ENCODE measurements at places on chromosomes 4 and X.
A peak's percentile ranks its signal among the peaks of the same experiment; 100 is the strongest.

DNA sequence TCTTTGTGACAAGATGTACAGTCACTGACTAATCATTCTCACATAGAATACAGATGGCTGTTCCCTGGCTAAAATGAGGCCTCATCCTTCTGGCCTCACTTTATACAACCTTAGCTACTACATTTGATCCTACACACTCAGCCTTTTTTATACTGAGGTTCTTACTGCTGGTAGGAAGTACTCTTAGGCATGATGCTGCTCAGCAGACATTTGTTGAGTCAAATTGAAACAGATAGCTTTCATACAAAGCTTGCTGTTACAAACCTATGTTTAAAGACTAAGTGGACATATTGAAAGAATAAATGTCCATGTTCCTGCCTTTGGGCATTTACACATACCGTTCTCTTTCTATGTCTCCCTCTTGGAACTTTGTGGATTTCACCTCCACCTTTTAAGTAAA, 154.9 kb downstream of the NPFFR2 start:
- no peak for DNase-seq

DNA sequence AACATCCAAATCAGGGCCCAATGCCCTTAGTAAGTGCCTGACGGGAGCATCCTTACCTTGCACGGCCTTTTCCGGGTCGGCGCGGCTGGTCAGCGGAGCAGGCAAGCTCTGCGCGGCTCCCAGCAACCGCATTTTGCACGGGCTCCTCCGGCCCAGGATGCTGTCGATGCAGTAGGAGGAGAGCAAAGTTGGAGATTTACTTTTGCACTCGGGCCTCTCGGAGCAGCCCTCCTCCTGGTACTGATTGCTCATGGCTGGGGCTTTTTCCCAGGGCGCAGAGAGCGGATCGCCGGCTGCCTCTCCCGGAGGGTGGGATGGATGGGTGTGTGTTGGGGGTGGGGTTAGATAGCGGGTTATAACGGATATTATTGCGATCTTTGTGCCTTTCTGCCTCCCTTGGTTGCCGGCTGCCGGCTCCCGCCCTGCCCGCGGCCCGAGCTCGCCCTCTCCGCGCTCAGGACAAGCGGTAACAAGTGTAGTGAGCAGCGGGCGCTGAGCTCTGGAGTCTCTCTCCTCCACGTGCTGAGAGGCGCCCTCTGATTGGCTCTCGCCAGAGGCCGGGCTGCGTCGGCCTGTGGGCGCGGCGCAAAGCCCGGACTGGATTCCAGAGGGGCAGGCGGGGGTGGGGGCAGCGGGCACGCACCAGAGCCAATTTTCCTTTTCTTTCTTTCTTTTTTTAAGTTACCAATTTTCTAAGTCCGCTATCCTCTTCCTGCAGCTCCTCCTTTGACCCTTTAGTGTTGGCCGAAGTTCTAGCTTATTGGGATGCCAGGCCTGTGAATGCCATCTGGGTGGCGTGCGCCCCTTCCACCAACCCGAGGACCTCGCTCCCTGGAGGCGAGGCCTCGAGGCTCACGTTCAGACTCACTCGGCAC, at the start of gene ARX:
ARX (minus strand) TSS at position 480 of the 875 bp plus-strand sequence; CDS start at position 252, 228 bp downstream.
- DNase-seq: peak; percentile 50

DNA sequence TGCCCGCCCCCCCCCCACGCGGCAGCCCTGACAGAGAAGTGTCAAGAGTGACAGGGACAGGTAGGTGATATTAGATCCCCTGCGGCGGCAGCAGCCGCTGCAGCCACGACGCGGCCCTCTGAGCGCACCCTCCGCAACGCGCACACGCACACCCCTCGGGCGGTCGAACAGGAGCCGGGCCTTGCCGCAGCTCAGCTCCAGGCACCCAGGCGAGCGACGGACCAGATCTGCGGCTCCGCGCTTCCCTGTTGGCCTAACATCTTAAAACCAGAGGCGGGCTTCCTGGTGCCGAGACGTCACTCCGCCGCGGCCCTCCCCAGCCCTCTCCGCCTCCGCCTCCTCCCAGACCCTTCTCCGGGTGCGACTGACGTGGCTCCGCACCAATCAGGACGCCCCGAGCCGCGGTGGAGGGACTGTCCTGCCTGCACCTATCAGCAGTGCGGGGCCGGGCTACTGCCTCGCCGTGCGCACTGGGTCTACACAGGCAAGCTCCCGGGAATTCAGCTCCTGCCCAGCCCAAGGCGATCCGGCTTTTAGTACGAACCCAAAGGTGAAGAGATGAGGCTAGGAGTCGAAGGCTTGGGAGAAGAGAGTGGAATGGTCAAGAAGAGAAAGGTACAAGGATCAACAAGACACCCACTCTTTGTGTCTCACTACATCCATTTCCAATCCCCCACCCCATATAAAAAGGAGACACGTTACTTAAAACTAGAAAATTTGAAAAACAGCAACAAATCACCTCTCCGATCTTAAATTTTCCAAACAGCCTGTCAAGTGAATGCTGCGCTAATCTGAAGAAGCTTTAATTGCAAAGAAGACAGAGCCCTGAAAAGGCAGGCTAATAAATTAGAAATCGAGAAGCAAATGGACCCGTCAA, at the start of gene PITX2:
PITX2 (minus strand) TSS at position 237 of the 877 bp plus-strand sequence. CDS start 617 bp downstream, outside the sequence.
- DNase-seq: peak; percentile 77

DNA sequence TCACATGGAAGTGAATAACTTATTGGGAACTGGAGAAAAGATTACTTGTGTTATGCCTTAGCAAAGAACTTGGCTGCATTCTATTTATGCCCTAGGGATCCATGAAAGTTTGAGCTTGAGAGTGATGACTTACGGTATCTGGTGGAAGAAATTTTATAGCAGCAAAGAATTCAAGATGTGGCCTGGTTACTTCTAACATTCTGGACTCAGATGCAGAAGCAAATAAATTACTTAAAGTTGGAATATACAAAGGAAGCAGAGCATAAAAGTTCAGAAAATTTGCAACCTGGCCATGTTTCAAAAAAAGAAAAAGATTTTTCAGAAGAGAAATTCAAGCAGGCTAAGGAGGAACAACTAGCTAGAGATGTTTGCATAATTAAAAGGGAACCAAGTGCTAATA, 252.3 kb upstream of the WDFY3 start:
- DNase-seq: no peak

DNA sequence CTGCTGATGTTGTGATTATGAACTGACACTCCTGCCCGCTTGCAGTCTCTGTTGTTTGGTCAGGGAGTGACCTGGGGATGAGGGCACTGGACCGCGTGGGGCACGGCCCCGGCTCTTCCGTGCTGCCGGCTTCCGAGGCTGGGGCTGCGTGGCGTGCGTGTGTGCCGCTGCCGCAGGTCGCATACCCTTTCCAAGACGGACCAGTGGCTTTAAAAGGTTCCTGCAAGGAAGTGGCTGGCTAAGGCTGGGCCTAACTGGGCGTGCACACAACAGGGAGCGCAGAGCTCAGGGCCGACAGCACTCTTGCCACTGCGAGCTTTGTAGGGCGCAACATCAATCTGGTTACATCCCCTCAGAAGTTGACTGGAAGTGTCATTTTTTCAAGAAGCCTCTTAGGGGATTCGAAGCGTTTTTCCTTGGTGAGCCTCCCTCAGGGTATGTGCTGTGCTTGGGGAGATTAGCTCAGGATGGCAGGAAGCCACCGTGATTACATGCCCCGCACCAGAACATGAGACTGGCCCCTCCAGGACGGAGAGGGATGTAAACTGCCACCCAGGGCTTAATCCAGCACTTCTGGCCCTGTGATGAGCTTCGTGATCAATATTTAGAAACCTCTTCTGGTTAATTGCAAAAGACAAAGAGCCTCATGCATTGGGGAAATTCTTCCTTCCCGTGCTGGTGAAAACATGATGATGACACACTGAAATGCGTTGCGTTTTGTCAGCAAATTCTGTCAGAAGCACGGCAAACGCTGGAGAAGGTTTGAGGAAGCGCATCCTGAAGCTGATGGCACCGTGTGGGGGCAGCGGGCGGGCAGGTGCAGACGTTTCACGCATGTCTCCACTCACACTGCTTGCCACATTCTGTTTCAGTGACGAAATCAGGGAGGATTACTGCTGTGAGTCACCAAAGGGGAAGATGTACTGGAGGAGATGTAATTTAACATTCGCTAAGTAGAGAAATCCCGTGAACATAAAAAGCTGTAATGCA, 11.1 kb downstream of the MAEA start:
- DNase-seq: peak; percentile 26

DNA sequence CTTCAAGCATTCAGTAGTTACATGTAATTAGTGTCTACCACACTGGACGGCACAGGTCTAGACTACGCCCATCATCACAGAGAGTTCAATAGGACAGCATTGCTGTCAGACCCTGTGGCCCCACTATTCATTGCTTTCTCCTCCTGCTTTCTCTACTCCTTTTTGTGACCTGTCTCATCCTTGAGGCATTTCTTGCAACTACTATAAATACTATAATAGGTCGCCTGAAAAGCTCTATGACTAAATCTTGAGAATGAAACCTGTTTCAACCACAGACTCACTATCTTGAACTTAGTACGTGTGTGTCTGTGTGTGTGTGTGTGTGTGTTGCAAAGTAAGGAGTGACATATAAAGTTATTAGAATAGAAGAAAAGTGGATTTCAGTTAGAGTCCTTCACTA, 252.9 kb upstream of the KLF3 start:
- DNase-seq: peak; percentile 41

DNA sequence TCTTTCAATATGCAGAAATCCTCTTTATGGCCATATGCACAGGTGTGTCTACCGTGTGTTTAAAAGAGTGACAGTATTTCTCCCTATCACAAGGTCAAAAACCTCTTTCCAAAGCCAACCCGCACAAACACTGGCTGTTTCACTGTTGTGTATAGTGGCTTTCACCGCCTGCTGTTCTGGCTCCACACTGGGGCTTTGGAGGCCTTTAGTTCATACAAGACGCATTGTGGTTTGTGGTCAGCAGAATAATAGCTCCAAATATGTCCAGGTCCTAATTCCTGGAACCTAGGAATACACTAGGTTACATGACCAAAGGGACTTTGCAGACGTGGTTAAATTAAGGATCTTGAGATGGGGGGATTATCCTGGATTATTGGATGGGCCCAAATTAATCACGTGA, 40.7 kb upstream of the FAM9A start:
- DNase-seq: no peak

- no peak for DNase-seq
These were observed 3.1 kb downstream of the TADA2B start for GRCh38 chr4:7045961-7046921.

- DNase-seq: no peak
These were observed 136.5 kb upstream of the HS3ST1 start for GRCh38 chr4:11565213-11565612.

DNA sequence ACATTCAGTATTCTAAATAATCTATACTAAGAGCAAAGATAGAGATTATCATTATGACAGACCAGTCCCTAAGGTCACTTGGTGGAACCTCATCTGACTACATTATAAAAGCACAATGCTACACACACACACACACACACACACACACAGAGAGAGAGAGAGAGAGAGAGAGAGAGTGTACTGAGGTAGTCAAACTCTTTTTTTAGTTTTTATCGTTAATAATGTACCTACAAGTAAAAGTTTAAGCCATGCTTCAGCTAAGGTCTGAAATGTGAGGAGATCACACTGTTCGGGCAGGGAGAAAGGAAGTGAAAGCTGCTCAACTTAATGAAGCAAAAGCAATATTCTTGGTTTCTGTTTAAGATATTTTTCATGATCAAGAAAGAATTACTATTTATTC, 75.8 kb upstream of the CCDC160 start:
- DNase-seq: no peak

DNA sequence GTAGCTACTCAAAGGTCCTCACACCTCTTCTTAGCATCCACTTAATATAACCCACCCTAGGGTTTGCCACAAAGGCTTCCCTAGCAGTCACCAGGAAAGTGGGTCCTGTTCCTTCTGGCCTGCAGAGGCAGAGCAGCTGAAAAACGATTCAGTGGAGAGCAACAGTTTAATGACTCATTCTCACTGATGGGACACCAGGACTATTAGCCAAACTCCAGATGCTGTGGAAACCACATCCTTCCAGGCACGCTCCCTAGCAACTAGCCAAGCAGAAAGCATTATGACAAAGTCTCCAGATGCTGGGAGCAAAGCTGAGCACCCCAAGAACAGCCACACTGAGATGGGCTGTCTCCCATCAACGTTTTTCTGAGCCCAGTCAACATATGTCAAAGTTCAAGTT, 30.3 kb upstream of the UTP14A start:
- DNase-seq: no peak

- DNase-seq: no peak
These were observed 11.5 kb downstream of the CTAG1A start for GRCh38 chrX:154596290-154596929.

- DNase-seq: peak; percentile 65
These were observed 961 bp upstream of the NOCT start for GRCh38 chr4:139014371-139015268.

- DNase-seq: no peak
These were observed 672.2 kb downstream of the KCTD8 start for GRCh38 chr4:43776371-43776770.

- DNase-seq: no peak
These were observed 43.8 kb downstream of the TNIP2 start for GRCh38 chr4:2712261-2712842.

- no peak for DNase-seq
These were observed 250.2 kb downstream of the TENM3 start for GRCh38 chr4:182493377-182493776.

DNA sequence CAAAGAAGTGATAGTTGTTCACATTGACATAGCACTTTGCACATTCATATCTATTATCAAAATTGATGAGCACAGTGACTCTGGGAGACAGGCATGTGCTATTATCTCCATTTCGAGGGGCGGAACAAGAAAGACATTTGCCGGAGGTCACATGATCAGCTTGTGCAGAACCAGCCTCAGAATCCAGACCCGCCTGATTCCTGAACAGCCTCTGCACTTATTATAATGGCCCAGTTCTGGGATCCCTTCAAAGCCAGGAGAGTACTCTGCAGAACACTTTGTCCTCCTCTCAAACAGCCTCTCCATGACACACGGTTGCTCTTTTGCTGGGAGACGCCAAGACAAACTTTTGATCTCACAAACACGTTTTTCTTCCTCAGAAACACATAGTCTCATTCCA, 48.4 kb downstream of the RWDD4 start:
- no peak for DNase-seq

- DNase-seq: no peak
These were observed 31.3 kb downstream of the NYX start for GRCh38 chrX:41478381-41478911.

DNA sequence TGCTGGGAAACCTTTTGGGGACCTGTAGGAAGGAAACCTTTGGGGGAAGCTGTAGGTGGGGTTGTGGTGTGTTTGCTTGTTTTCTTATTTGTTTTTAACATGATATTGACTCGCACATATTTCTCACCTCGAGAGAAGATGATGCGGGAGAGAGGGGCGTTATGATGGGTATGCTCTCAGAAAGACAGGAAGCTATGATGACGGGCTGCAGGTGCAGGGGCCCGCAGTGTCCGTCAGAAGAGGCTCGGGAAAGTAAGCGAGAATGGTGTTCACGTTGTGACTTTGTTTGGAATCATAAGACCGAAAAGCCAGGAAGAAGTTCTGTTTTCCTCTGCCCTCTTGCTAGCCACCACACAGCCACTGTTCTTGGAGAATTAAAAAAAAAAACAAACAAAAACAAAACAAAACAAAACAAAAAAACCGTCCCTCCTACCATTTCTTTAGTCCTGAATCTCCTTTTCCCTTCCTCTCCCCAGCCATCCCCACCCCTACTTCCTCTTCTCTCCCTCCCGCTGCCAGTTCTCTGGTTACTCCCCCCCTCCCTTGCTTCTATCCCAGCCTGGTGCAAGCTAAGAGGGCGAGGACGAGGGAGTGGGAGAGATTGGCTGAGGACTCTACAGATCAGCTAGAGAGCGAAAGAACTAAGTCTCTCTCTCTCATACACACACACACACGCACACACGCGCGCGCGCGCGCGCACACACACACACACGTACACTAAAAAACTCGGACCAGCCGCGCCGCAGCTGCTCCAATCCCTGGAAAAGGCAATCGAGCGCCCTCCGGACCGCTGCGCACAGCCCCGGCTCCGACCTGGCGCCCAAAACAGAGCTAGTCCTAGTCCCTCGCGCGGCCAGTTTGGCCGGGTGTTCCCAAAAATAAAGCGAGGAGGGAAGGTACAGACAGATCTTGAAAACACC, at the start of gene BMP3:
BMP3 (plus strand) TSS at position 648 of the 920 bp plus-strand sequence. CDS start 577 bp downstream, outside the sequence.
- DNase-seq: no peak

Measured in activated CD8-positive, alpha-beta T cell treated with anti-CD3 and anti-CD28 coated beads for 36 hours (primary cell).